Activated naive CD4-positive, alpha-beta T cell treated with anti-CD3 and anti-CD28 coated beads, Interleukin-2, amount 50 U/mL, for 72 hours (primary cell): ENCODE measurements at places on chromosomes 6 and 20. TPM values are rescaled to one million over a fixed set of nuclear protein-coding genes. Genes with fewer than 3 reads are reported as not detected.

GRCh38 chr6:160238761-160239751, 19.6 kb downstream of the SLC22A2 start:
- DNase-seq = no peak

- no peak for DNase-seq
These were observed 6.5 kb downstream of the SLPI start for GRCh38 chr20:45247865-45248264.

- no peak for DNase-seq
These were observed 43.8 kb upstream of the FOXQ1 start for GRCh38 chr6:1267790-1268762.

- DNase-seq = no peak
These were observed 263.7 kb downstream of the ADGB start for GRCh38 chr6:146862508-146862919.

GRCh38 chr6:25124216-25124715, 154.9 kb upstream of the CARMIL1 start:
- no peak for DNase-seq

The IL17A gene
- 1.3 TPM for total RNA-seq

The SYCP2 gene
- 2.2 TPM for total RNA-seq

DNA sequence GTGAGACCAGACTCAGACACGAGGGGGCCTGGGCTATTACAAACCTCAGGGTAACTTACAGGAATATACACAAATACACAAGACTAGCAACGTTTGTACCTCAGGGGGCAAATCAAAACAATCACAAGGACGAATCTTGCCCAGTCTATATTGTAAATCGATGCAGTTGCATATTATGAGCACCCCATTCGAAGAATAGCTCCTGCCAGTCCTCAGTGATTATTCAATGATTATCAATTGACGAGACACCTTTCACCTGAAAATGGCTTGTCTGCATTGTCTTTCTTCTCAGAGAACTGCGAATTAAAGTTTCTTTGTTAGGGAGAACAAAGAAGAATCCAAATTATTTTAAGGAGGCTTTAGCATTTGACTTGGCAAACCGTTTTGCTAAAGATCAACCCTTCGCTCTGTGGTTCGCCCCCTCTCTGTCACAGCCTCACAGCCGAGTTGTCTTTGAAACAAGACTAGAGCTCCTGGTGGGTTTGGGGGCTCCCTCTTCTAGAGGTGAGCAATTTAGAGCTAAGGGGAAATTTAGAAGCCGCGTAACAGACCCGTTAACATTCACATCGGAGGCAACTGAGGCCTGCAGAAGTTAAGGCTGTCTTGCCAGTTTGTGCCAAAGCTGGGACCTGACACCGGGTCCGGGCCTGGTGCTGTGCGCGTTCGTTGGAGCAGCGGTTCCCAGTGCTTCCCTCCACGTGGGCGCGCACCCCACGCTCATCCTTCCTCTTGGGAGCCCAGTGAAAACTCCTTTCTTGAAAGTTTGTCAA, 24.9 kb upstream of the MAP3K7 start:
- DNase-seq = no peak

- no peak for DNase-seq
These were observed 158.2 kb downstream of the AKAP7 start for GRCh38 chr6:131293472-131293911.

GRCh38 chr20:4951299-4951698, 50.0 kb downstream of the SLC23A2 start:
- DNase-seq = no peak

GRCh38 chr20:42441864-42442331, 747.8 kb downstream of the PTPRT start:
- no peak for DNase-seq

The POM121L2 gene
- not detected for total RNA-seq

DNA sequence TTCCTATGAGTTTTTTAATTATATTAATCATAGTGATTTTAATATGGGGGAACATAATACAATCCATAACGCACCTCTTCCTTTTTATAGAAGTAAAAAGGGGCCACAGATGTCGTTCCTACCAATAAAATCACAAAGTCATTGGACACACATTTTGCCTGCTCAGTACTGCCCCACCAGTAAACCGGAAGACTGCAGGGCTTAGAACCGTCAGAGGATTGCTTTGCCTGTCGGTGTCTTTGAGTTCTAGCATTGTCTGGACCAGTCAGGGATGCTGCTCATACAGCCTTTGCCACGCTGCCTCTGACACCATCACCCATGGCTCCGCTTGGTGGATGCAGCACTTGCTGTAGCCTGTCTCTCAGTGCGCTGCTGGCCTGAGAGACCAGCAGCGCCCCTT, 853.6 kb downstream of the C6orf118 start:
- no peak for DNase-seq

- DNase-seq = no peak
These were observed 105.3 kb downstream of the EYA2 start for GRCh38 chr20:46999801-47000465.

GRCh38 chr6:147137986-147138385, 66.2 kb upstream of the STXBP5 start:
- DNase-seq = no peak

- DNase-seq = no peak
These were observed at the start of gene CASS4 for GRCh38 chr20:56411759-56412472. CASS4 (plus strand) TSS chr20:56412260; CDS start chr20:56412459, 199 bp downstream.

The HLA-DRB5 gene
- total RNA-seq = 1.6 TPM

The TTPAL gene
- 7.5 TPM for total RNA-seq

DNA sequence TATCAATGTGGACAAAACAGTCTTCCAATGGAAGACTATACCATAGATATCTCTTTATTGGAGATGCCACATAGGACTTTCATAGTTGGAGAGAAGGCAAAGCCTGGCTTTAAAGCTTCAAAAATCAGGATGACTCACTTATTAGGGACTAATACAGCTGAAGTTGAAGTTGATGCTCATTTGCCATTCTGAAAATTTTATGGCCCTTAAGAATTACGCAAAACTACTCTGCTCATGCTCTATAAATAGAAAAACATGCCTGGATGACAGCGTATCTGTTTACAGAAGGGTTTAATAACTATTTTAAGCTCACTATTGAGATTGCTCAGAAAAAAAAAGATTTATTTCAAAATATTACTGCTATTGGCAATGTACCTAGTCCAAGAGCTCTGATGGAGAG, 155.5 kb upstream of the DST start:
- no peak for DNase-seq

- no peak for DNase-seq
These were observed 478.4 kb upstream of the SOX4 start for GRCh38 chr6:21115111-21115510.

GRCh38 chr6:84350397-84350796, 123.0 kb upstream of the CEP162 start:
- DNase-seq = no peak
